ENCODE measurements at places on chromosomes 4 and X. TPM values are rescaled to one million over a fixed set of nuclear protein-coding genes. Genes with fewer than 3 reads are reported as not detected.

- DNase-seq, result no peak
Measured at GRCh38 chrX:68833855-68834331, 5.1 kb downstream of the EFNB1 start.

- DNase-seq, result no peak
Measured at GRCh38 chr4:186642530-186642929, 81.1 kb downstream of the FAT1 start.

Gene CLDN2
- 0.61 TPM for total RNA-seq

Gene SUPT20HL1
- total RNA-seq, result not detected

Gene ATP11C
- 19.6 TPM for total RNA-seq

- no peak for DNase-seq
Measured at GRCh38 chr4:170610434-170610833, 520.7 kb upstream of the AADAT start.

DNA sequence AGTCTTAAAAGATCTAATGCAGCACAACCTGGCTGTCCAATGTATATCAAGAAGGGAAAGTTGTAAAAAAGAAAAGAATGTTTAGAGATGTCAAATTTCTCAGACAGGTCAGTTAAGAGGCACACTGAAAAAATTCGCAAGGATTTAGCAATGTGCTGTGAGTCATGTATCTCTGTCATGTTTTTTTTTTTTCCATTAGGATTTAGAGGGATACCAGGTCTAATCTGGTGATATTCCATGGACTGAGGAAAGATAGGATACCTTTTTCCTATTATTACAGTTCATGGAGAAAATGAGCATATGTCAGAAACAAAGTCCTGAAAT lies 815.4 kb upstream of the PCDH10 start:
- no peak for DNase-seq

Gene EVC2
- total RNA-seq, result 6.3 TPM

DNA sequence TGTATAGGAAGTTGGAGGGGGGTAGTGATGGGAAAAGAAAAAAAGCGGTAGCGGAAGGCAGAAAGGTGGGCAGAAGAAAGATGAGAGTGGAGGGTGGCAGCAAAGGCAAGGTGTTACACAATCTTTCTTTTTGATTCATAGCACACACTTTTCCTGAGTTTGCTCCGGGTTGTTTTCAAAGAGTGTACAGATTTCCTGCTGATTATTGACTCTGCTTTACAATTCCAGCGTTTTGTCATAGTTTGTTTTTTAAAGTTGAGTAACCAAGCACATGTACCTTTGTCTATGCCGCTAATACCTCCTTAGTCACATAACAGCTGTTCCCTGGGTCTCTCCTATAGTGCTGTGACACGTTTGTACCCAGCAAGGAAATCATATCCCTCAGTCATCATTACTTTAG lies 50.3 kb downstream of the AGA start:
- no peak for DNase-seq

Gene SLC26A1
- total RNA-seq, result 0.20 TPM

GRCh38 chrX:12949205-12949926 lies 25.5 kb upstream of the TMSB4X start:
- no peak for DNase-seq

GRCh38 chr4:41598580-41598979 lies 60.6 kb downstream of the LIMCH1 start:
- DNase-seq, result no peak

DNA sequence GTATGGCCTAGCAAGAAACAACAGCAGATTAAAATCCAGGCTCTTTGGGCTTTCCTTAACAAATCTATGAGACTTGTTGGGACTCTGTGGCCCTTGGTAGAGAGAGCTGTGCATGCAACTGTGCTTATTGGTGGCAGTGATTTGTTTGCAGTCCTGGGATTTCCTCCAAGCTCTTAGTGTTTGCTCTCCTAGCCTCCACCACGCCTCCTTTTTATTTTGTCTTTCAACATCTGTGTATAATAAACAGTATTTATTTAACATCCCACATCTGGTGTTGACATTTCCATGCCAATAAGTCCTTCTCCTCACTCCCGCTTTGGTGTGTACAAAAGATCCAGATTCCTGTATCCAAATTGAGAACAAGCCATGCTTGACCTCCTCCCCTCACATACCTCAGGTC lies 3.1 kb downstream of the TNMD start:
- DNase-seq, result no peak

- DNase-seq, result no peak
Measured at GRCh38 chr4:11042760-11043159, 358.2 kb upstream of the CLNK start.

DNA sequence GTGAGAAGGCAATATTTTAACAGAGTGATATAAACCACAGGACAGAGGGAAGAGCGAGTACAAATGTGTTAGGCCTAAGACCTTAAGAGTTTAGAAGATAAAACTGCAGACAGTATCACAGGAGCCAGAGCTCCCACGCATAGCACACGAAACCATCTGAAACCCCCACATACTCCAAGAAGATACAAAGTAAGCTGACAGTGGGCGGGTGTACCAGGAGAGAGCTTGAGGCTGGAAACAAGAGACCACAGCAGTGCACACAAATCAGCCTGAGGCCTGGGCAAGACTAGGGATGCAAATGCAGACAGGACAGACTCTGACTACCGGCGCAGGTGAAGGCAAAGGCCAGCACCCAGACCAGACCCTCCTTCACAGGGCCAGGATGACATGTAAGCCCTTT lies 54.1 kb upstream of the ARHGAP24 start:
- DNase-seq, result no peak

DNA sequence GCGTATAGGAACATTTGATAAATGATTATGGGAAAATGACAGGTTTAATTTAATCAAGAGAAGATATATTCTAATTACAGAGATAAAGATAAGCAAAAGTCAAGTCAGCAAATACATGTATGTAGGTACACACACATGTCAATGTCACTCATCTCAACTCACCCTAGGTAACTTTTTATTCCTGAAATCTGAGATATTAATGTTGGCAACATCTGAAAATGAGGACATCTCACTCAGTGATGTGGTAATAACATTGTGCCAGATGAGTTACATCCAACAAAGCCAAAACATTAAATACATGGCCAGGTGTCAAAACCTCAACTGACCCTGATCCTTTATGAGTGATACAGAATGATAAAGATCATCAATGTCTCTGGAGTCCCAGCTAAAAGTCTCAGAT lies 363.3 kb upstream of the F9 start:
- no peak for DNase-seq

DNA sequence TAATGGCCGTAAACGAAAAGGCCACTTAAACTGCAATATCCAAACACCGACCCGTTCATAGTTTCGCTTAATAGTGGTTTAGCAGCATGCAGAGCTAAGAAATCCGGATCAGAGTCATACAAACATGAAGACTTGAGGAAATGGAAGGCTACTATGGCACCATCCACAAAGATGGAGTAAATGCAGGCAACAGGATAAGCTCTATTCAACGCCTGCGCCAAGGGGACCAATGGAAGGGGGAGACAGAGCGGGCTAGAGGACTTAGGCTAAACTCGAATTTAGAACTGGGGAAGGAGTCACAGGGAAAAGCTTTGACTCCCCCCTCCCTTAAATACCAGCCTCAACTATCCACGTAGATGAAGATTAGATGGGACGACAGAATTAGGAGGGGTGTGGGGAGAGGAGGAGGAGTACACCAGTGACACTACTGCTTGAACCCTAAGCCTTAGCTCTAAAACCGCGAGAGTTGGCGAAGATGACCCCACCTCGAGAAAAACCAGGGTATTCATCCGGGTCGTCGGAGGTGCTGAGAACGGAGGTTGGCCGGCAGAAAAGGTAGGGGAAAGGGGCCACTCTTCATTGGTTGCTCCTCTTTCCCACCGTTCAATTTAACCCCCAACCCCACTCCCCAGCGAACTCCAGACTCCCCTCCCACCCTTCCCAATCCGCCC lies 3.5 kb downstream of the HUWE1 start:
- no peak for DNase-seq

Gene ASB12
- 0.32 TPM for total RNA-seq

DNA sequence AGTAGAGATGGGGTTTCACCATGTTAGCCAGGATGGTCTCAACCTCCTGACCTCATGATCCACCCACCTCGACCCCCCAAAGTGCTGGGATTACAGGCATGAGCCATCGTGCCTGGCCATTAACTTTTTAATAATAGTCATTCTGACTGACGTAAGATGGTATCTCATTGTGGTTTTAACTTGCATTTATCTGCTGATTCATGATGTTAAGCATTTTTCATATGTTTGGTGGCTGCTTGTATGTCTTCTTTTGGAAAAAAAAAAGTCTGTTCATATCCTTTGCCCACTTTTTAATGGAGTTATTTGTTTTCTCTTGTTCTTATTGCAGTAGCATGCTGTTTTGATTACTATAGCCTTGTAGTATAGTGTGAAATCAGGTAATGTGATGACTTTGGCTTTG lies 45.8 kb downstream of the ANXA10 start:
- DNase-seq, result no peak

GRCh38 chr4:100977274-100977673 lies 370.1 kb downstream of the PPP3CA start:
- no peak for DNase-seq

Gene BANK1
- total RNA-seq, result 12.6 TPM

Gene FAT4
- 17.9 TPM for total RNA-seq

- DNase-seq, result no peak
Measured at GRCh38 chr4:2434420-2434819, 15.7 kb downstream of the CFAP99 start.

DNA sequence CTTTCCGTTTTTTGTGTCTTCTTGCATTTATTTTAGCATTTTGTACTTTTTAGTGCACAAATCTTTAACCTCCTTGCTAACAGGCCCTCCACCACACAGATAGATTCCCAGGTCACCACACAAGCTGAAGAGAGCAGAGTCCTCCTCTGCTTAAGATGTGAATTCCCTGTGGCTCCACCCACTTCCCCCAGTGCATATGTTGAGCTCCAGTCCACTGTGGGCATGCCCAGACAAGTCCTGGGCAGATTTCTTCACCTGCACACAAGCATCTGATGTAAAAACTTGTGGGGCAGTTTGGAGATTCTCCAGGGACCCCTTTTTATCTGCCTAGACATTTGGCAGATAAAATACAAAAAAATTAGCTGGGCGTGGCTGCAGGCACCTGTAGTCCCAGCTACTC lies 19.8 kb upstream of the PASD1 start:
- no peak for DNase-seq

DNA sequence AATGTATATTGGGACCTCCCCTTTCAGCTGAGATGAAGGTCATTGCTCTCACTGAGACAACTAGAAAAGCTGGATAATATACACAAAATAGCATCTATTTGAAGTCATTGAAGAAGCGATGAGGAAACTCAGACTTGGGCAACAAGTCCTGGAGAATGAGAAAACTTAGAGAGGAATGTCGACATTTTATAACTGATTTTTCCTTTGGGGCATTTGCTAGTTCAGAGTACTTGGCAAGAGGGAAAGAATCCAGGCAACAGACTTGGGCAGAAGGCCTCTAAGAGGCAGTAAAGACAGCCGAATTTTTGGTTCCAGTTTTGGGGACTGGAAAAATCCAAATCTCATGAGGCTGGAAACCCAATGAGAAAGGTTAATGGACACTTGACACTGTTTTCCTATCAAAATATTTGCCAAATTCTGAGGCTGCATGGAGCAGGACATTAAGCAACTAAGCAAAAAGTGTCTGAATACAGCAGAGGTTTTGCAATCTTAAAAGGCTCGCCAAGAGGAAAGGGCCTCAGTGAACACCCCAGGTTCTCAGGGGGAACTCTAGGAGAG lies 21.0 kb upstream of the ANXA5 start:
- DNase-seq, result no peak

- DNase-seq, result no peak
Measured at GRCh38 chr4:86653237-86653865, 59.2 kb downstream of the PTPN13 start.

Gene EDA
- 5.5 TPM for total RNA-seq

DNA sequence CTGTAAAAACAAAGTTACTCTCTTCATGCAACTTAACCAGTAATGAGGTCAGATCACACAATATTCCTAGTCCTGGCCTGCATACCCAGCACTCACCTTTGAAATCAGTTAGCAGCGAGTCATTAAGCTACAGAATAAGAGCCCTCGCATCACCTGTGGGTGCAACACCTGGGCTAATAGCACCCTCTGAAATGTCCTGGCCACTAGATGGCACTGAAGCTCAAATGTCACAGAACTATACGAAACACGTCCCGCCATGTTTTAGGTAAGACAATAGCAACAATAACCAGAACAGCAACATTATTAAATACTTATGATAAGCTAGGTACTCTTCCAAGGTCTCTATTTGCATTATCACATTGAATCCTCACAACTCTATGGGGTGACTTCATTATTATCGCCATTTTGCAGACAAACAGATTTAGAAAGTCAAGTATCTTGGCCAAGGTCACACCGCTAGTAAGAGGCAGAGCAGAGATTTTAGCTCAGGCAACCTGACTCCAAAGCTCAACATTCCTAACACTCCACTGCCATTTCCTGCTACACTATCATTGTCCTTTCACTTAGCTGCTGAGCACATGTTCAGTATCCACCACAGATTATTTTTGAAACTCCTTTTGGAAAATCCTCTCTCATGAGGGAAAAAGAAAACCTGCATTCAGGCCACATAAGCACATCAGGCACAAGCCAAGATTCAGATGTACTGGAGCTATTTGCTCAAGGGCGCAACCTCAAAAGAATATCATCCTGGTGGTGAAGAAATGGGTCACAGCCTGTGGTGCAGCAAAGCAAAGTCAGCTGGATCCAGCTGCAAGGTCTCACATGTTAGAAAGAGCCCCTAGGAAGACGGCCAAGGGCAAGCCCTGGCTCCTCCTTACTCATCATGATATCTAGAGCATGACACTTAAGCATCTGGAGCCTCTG lies 59.5 kb upstream of the KDR start:
- DNase-seq, result no peak

- DNase-seq, result no peak
Measured at GRCh38 chr4:25694466-25694865, 38.8 kb downstream of the SLC34A2 start.

DNA sequence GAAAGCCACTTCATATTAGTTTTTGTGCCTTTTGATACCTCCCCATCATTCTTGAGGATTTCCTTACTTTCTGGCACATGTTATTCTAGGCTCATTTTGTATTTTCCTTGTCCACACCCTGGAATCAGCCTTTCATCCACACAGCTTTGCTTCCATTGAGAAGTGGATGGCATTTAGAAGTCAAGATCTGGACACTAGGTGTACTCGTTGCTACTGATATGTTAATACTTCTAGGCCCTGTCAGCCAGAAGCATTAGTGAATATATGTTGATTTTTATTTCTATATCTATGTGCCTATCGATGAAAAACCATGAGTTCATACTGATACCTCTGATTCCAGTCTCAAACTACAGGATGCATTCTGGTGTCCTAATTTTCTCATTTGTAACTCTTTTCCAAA lies 73.2 kb downstream of the ARHGAP24 start:
- DNase-seq, result no peak

- DNase-seq, result no peak
Measured at GRCh38 chr4:14853176-14853943, 148.9 kb upstream of the CPEB2 start.

Gene FRMPD4
- total RNA-seq, result 0.29 TPM

GRCh38 chr4:185793716-185794115 lies 18.3 kb downstream of the SORBS2 start:
- DNase-seq, result no peak

Data from upper lobe of right lung (tissue), 1 donor.